ENCODE measurements at places on chromosomes 1 and 21.
A peak's percentile ranks its signal among the peaks of the same experiment; 100 is the strongest.

DNA sequence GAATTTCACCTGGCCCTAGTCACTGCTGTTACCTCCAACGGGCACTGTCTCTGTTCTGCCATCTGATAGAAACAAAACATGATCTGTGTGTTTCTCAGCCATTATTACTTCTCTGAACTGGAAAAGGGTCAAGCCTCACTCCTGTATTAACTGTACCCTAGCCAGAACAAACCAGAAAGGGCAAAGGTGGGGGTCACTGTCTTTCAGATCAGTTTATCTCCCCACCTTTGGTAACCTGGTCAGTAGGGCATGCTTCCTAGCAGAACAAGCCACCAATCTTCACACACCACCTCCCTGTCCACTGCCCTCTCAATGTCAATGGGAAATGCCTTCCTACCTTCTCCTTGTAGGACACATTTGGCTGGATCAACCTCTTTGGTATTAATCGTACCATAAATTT, 3.9 kb downstream of the TRIM45 start:
- no peak for DNase-seq

GRCh38 chr1:6123083-6123482, 57.0 kb downstream of the CHD5 start:
- no peak for DNase-seq

GRCh38 chr1:28751315-28752060, 14.7 kb downstream of the YTHDF2 start:
- no peak for DNase-seq

- DNase-seq = no peak
Observed at GRCh38 chr21:32256251-32256650, 22.6 kb downstream of the MIS18A start.

DNA sequence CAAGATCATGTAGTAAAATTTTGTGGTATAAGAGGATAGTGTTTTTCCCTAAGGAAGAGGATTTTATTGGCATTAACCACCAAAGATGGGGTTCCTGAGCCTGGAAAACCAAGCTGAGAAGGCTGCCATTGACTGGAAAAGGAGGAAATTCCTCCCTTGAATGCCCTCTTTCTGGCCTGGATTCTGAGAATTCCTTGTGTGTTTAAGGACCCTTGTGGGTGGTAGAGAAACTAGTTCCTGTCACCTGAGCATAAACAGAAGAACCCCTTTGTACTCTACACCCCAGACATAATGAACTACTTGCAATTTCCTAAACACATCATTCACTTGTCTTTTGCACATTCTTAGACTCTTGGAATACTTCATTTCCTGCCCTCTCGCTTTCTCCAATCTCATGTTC, 33.1 kb upstream of the CEP350 start:
- DNase-seq = no peak

DNA sequence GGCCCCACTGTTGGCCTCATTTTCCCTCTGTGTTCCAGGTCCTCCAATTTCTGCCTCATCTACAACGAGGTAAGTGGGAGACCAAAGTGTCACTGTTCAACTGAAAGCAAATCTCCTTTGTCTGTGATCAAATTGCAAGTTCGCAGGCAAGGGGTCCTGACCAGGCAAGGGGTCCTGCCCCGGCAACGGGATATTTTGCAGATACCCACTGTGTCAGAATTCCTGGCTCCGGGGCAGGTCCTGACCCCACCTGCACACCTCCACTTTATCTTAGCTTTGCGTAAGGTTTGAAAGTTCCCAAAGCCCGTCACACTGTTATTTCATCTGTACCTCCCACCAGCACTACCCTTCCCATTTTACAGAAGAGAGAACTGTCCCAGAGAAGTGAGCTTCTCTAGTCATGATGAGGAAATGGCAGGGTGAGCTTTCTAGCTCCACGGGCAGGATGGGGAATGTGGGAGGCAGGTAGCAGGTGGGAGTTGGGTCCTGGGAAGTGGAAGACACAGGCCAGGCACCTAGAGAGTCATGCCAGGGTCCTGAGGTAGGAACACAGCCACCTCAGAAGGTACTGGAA, 32.0 kb upstream of the CSF1 start:
- DNase-seq = no peak

DNA sequence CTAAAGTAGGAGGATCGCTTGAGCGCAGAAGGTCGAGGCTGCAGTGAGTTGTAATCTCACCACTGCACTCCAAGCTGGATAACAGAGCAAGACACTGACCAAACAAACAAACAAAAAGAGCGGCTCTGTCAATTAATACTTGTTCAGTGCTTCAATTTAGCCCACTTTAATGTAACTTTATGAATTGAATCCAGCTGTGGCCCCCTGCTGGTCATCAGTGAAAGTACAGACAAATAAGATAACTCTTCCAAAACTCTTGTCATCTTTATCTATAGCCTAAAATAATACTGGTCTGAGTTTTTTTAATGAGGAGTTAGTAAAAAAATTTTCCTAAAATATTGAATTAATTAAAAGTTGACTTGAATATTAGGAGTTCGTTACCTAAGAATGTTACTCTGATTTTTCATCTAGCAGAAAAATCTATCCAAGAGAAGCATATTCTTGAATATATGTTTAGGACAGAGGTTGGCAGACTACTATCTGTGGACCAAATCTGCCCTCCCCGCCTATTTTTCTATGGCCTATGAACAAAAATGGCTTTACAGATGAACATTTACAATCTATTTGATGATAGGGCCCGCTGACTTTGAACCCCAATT, 26.1 kb downstream of the ATP5PF start:
- peak; percentile 40 for DNase-seq

- no peak for DNase-seq
Observed at GRCh38 chr1:31572323-31573104, 3.8 kb upstream of the TINAGL1 start.

DNA sequence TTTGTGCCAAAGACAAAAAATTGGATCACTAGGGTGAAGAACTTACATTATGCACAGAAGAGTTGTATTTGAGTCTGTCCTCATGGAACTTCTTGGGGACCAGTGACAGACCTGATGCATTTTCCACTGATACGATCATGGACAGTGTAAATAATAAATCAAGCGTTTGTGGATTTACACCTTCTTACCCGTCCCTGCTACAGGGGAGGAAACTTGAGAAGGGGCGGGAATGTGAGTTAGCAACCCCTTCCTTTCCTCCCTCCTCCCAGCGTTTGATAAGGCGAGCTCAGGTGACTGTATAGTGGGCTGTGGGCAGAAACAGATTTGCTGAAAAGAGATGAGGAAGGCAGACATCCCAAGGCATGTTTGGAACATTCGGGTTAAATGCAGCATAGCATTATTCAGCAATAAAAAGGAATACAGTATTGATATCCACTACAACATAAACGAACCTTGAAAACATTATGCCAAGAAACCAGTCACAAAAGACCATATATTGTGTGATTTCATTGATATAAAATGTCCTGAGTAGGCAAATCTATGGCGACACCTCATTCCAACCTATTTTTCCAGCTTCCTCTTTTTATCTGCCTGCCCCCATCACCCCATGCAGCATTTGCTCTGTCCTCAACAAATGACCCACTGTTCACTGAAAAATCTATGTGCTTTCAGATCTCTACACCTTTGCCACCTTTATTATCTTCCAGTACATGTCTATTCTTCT, 128.7 kb downstream of the ZZZ3 start:
- no peak for DNase-seq

DNA sequence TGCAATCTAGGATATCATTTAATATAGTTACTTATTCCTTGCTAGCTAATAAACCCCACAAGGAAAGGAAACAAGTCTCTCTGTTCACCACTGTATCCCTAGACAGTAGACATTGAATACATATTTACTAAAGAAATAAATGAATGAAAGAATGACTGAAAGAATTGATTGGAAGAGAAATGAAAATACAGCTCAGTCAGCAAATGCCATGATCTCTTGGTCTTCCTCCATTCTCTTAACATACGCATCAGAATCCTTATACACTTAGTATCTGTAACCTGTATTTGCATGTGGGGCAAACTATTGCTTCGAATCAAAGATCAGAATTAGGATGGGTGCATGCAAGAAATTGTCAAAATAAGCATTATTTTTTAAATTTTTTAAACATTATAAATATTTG, 500.8 kb upstream of the ADGRL2 start:
- DNase-seq = no peak

- no peak for DNase-seq
Observed at GRCh38 chr1:240073097-240073496, 18.6 kb upstream of the FMN2 start.

- peak; percentile 87 for DNase-seq
Observed at GRCh38 chr1:111649648-111650047, 30.1 kb downstream of the RAP1A start.

- no peak for DNase-seq
Observed at GRCh38 chr1:226092965-226093364, 30.4 kb downstream of the H3-3A start.

GRCh38 chr1:201096041-201096461, 16.2 kb downstream of the CACNA1S start:
- DNase-seq = no peak

DNA sequence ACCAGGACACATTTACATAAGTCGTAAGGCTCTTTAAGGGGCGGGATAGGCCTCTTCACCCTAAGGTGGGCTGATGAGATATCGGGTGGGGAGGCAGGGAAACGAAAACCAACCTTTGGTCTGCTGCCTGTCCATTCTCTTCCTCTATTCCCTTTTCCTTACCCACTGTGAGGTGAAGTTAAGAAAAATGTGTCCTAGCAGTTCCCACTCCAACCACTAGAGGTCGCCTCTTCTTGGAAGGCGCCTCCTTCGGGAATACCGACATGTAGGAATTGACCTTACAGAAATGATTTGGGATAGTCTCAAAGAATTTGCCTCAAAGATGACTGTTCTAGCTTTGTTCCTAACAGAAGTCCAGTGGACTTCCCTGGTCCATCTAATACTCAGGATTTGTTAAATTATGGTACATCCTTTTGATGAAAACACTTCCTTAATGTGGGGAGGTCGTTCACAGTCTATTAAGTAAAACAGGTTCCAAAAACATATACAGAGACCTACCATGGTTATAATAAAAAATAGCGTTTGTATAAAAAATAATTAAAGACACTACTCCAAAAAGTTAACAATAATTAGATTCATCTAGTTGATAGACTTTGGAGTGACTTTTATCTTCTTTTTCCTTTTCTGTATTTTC, 14.1 kb downstream of the AZIN2 start:
- DNase-seq = peak; percentile 70

DNA sequence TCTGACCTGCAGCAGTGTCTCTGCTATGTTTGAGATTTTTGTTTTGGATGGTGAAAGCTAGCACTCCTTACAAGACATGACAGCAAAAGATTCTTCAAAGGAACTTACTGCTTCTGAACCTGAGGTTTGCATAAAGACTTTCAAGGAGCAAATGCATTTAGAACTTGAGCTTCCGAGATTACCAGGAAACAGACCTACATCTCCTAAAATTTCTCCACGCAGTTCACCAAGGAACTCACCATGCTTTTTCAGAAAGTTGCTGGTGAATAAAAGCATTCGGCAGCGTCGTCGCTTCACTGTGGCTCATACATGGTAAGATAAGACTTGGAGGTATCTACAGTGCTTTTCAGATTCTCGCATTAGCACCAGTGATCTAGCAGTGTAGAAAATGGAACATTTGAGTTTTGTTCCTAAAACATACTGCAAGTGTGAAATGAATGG, 200.2 kb downstream of the PDE4B start:
- no peak for DNase-seq

- peak; percentile 66 for DNase-seq
Observed at GRCh38 chr1:87226341-87226760, 102.3 kb upstream of the LMO4 start.

GRCh38 chr21:15054089-15054488, 10.7 kb downstream of the NRIP1 start:
- peak; percentile 36 for DNase-seq

DNA sequence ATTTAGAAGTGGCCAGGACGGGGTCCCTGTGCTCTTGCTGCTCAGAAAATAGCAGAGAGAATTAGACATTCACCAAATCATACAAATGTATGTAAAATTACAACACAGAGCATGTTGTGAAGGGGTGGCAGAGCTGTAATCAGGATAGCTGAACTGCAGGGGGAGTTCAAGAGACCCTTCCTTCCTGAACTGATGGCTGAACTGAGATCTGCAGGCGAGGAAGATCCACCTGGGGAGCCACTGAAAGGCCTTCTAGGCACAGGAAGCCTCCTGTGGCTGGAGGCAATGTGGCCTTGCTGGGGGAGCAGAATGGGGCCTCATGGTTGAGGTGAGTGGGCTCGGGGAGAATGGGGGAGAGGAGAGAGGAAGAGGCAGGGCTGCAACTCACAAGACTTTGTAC, 216.5 kb downstream of the PRDM2 start:
- no peak for DNase-seq

DNA sequence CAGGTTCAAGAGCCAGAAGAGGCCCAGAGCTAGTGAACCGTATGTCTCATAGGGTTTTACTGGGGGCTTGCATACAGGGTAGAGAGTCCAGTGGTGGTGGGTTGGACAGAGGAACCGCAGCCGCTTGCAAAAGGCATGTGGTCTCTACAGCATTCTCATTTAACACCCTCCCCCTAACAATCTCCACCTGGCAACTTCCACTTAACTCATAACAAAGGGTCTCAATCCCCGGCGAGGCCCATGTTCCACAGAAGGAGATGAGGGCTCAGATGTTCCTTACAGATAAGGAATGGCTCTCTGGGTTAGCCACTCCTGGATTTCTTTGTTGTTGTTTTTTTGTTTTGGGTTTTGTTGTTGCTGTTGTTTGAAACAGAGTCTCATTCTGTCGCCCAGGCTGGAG, 106.1 kb downstream of the APP start:
- no peak for DNase-seq
